ENCODE measurements at places on chromosomes 3 and 15.

DNA sequence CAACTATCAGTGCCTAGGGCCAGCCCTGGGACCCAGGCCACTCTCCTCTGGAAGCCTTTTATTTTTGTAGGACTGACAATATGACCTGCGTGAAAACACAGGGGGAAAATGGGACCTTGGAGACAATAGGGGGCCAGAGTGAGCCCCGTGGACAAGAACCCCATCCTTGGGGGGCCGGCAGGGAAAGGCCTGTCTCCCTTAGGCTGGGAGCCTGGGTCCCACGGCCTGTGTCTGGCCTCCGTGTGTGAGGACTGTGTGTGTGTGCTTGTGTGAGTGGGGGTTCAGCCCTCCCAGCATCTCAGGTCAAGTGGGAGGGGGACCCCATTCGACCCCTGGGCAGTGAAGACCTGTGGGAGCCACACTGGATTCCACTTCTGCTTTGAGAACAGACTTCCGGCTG is 53.3 kb downstream of the EXOG start:
- no peak for DNase-seq

DNA sequence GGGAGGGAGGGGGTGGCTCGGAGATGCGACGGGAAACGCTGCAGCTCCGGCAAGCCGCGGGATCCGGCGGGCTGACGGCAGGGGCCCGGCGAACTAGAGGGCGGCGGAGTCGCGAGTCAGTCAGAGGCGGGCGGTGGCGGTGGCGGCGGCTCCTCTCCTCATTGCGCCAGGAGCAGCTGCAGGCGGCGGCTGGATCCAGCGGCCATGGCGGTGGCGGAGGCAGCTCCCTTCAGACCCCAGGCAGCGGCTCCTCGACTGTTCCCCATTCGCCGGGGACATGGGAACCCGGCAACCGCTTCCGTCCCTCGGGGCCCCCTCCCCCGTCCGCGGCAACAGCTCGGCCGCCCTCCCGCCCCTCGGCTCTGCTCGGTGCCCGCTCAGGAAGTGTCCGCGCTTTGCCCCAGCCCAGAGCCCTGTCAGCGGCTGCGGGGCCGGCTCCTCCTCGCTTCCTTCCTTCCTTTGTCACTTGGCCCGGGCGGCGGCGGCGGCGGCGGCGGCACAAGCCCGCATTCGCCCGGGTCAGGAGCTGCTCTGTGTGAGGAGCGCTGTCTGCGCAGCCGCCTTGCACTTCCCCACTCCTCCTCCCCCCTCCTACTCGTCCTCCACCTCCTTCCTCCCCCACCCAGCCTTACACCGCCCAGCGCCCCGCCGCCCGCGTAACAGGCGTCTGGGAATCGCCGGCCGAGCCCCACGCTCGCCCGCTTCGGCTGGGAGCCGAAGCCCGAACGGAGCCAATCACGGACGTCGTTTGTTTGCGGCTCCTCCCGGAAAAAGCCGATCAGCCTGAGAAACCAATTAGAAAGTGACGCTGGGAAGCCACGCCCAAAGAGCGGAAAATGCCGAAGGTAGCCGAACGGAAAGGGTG is at the start of gene GSK3B:
Gene GSK3B (minus strand): TSS at position 537 of the 865 bp plus-strand sequence. CDS start 1,013 bp downstream, outside the sequence.
- DNase-seq: peak; percentile 86

DNA sequence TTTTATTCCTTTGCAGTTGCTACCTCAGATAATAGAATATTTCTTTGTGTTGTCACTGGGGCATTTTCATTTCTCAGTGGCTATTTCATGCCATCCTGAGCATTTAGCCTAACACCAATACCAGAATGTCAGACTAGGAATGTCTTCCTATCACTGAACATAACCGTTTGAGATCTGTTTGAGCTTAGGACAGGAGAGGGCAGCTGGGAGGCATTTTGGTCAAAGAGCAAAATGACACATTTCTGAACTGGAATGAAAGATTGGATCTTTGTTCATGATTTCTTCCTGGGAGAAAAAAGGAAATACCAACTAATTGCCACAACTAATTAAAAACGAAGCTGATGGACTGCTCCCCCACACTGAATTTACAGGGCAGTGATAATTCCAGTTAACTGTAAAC is 921.3 kb upstream of the NR2F2 start:
- no peak for DNase-seq

DNA sequence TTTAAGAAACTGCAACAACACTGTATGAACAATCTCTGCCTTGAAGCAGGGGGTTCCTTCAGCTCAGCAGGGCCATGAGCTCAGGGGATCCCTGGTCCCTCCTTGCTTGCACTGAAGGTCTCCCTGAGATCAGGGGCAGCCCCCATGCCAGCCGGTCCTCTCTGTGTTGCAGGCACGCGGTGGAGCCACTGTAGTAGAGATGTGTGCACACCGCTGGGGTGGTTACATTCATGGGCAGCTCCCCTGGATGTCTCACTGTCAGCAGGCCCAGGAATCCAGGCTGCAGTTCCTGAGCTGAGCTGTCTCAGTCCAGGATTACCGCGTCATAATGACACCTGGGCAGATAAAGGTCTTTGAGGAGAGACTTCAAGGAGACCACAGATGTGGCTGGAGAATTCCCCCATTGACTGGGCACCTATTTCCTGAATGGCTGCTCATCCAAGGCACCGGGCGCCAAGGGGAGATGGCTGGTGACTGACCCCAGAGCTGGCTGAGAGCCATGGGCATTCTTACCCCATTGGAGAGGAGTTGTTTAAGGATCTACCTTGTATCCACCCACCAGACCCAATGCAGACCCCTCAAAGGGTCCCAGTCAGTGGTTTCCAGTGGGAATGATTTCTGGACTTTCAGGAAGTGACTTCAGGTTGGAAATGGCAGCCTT is 10.4 kb upstream of the KLF13 start:
- no peak for DNase-seq

GRCh38 chr3:99248130-99248529 is 346.6 kb upstream of the DCBLD2 start:
- no peak for DNase-seq
